ENCODE measurements at places on chromosomes 5 and 9. TPM values are rescaled to one million over a fixed set of nuclear protein-coding genes. Genes with fewer than 3 reads are reported as not detected.

The ADAMTSL1 gene
- 15.0 TPM for polyA plus RNA-seq

The C9orf153 gene
- polyA plus RNA-seq, result not detected

The ADAMTS13 gene
- polyA plus RNA-seq, result 1.8 TPM

The ADRA1B gene
- polyA plus RNA-seq, result 0.77 TPM

The CD72 gene
- polyA plus RNA-seq, result not detected

The MYMK gene
- not detected for polyA plus RNA-seq

The PTGER4 gene
- polyA plus RNA-seq, result 35.9 TPM

The RORB gene
- polyA plus RNA-seq, result not detected

- no peak for DNase-seq
Observed at GRCh38 chr9:18825656-18826170, 207.3 kb downstream of the SAXO1 start.

DNA sequence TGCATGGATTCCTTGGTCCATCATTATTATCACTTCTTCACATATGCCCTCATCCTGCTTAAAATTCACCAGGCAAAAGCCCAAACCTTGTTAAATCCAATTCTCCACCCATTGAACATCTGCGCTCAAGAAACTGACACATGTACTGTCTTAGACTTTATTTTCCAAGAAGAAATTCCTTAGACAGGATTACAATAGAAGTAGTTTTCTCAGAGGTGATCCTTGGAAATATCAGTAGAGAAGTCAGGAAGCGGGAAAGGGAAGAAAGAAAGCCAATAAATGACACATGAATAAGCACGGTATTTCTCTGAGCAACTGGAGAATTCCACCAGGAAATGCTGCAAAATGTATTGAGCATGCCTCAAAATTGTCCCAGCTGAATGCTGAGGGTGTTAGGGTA, 90.2 kb downstream of the FOXD1 start:
- DNase-seq, result no peak

GRCh38 chr5:67809589-67809988, 406.0 kb upstream of the PIK3R1 start:
- no peak for DNase-seq

DNA sequence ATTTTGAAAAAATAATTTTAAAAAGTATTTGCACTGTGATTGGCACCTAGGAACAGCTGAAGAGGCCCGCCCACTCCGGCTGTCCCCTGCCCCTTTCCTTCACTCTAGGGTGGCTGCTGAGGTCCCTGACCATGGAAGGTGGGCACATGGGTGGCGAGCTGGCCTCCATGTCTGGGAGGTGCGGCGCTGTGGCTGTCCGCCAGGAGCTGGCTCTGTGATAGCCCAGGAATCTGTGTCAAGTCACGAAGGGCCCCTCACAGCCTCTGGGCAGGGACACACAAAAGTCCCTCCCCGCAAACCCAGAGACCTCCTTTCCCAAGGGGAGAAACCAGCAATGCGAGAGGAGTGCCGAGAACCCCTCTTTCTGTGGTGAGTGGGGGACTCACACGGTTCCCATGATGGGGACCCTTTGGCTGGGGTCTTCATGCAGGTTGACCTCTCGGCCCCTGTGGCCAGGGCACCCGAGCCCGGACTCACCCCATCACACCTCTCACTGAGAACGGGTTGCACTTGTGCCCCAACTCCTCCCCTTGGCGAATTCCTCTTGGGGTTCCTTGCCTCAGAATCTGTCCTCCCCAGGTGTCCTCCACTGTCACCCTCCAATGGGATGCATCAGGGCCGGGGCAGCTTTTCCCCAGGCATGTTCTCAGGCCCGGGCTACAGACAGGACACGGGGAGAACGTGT, 168.0 kb downstream of the GAPVD1 start:
- DNase-seq, result no peak

GRCh38 chr5:117204926-117205869, 630.6 kb upstream of the SEMA6A start:
- DNase-seq, result no peak

- DNase-seq, result no peak
Observed at GRCh38 chr5:114419067-114419388, 57.2 kb downstream of the KCNN2 start.

GRCh38 chr9:81132796-81133195, 556.6 kb downstream of the TLE1 start:
- DNase-seq, result no peak

DNA sequence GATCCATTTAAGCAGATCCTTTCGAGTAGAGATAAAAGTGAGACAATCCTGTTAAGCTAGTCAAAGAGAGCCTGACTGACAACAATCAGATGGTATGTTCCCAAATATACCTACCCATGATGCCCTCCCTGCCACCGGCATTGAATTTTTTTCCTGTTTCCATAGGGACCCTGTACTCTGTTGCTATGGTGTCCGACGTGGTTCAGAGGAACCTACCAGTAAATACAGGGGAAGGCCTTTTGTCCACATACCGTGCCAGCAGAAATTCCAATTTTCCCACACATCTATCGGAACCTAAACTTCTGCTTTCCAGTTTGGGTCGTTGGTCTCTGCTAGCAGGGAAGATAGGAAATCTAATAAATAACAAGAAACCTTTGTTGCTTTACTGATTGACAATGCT, 64.7 kb downstream of the MEGF10 start:
- no peak for DNase-seq

DNA sequence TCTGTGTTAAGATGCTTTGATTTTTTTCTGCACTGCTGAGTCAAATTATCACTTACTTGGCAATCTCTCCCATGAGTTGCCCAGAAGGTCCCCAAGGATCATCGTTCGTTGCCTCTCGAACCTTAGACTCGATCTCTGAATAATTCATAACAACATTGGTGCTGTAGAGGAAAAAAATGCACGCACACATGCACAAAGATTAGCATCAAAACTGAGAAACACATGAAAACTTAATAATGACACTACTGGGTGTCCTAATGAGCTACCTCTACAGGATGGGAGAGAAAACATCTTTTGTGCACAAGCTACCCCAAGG, 41.6 kb downstream of the CLINT1 start:
- no peak for DNase-seq

DNA sequence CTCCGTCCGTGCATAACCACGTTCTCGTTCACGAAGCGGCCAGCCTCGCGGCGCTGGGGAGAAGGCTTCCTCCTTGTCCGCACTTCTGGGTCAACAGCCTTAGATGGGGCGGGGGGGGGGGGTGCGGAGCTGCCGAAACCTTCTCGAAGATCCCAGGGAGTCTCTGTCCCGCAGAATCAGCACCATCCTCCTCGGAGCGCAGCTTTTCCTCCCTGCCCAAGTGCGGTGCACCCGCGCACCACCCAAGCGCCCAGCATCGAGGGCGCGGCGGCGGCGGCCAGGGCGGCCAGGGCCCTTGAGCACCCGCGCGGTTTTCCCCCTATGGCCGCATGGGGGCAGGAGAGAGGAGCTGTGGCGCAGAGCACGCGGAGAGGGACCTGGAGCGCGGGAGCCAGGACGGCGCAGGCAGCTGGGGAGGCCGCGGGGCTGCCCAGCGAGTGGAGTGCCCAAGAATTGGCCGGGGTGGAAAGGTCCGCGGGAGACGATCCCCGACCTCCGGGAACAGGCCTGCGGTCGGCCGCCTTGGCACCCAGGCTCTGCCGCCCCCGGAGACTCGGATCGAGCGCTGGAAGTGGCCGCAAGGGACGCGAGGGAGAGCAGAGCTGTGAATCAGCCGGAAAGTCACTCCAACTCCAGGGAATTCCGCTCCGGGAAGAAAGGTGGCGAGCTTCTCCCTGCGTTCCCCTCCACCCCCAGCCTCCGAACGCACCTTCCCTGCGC, 43.1 kb downstream of the TMEM174 start:
- peak; percentile 82 for DNase-seq

- DNase-seq, result no peak
Observed at GRCh38 chr9:125360601-125361000, 99.0 kb downstream of the GAPVD1 start.

DNA sequence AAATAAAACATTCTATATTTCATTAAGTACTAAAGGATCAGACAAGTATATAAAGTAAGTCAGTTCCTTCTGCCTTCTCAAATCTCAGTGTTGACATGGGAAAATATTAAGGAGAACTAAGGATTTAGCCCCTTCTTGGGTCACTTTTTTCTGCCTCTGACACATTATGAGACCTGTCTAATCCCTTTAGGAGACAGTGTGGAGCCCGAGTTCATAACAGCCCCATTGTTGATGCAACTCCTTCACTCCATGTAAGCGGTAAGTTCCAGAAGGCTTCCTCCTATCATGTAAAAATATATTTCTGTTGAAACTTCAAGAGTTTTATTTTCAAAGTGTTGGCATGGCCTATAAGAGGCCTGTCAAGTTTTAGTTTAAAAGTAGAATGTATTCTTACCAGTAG, 152.2 kb downstream of the SNCAIP start:
- DNase-seq, result no peak

DNA sequence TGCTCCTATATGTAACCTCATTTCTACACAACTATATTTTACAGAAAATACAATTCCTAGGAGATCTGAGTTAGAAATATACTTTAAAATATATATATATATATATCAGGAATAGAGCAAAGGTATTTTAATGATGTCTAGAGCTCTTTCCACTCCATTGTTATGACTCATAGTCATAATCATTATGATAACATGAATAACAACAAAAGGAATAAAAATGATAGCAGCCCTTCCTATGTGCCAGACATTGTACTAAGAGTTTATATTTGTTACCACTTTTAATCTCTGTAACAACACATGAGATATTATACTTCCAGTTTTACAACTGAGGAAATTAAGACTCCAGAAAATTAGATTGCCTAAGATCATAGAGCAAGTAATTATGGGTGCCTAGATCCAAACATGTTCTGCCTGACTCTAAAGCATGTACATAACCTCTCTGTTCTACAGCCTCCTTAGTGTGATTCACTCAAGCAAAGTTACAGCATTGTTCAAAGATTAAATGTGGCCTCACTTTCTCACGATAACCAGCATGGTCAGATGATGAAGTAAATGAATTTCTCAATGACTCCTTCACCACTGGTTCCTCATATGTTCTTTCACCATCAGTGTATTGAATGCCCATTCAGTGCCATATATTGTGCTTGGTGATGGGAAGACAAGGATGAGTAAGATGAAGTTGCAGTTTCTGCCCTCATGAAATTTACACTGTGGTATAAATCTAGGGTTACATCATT, 452.1 kb downstream of the EFNA5 start:
- peak; percentile 82 for DNase-seq

DNA sequence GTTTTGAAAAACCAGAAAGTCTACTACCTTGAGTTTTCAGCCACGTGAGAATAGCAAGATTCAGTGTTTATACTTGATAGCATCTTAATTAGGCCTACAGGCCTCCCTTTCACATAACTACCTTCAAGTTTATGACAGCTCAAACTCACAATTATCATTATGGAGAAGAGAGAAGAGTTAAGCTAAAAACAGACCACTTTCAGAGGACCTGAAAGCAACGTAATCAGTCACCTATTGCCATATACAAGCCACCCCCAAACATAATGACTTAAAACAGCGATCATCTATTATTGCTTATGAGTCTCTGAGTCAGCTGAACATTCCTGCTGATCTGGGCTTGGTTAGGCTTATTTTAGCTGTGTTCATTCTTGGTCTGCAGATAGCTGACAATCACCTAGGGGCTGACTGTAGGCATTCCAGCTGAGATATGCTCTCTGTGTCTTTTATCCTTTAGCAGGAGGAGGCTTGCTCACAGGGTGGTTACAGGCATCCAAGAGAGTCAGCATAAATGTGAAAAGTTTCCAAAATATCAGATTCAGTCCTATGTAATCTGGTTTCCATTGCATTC, 130.9 kb downstream of the COX7C start:
- no peak for DNase-seq

- no peak for DNase-seq
Observed at GRCh38 chr5:79205965-79206364, 30.0 kb upstream of the JMY start.

DNA sequence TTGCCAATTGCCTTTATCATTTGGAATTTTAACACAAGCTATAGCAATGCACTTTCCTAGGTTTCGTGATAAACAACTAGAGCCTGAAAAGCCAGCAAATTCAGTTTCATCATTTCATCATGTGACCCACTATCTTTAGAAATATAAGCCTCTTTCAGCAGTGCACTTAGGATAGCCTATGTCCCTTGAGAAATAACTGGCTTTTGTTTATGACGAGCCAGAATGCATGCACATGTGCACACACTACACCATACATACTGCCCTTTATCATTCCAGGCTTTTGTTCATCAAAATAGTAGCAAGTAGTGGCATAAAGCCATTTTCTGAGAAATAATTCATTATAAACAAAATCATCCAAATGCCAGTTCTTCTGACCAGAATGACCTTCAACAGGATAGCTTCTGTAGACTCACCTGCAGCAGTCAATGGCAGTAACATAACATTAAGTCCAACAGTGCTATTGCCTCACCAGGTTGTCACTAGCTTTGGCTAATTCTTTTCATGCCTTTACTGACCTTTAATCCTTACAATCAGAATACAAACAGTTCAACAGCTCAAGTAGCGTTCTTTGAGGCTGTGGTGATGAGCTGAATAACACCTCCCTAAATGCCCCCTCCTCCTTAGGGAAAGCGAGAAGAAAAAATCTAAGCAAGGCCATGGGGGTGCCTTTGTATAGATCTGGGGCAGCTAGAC, 132.3 kb upstream of the SMARCA2 start:
- DNase-seq, result no peak

GRCh38 chr9:111298731-111299598, 31.1 kb downstream of the OR2K2 start:
- peak; percentile 70 for DNase-seq

Data from endothelial cell of umbilical vein (primary cell).